Caco-2 (cell line): ENCODE measurements at places on chromosomes 3 and 15. TPM values are rescaled to one million over a fixed set of nuclear protein-coding genes. Genes with fewer than 3 reads are reported as not detected.
A peak's percentile ranks its signal among the peaks of the same experiment; 100 is the strongest.

DNA sequence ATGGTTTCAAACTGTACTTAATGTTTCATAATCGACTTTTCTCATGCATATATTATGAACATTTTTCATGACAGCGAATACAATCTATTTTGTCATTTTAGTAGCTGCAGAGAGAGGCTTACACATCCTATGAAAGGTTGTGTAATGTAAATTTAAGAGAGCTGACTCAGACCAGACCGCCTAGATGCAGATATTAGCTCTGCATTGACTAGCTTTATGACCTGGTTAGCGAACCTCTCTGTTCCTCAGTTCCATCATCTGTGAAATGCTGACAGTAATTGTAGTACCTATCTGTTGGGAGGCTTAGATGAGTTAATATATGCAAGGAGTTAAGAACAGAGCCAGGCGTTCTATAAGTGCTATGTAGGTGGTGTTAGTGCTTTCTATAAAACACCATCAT lies 116.2 kb upstream of the RASGRP1 start:
- no peak for DNase-seq

Gene ONECUT1
- 0.53 and 0.68 TPM in 2 replicates for total RNA-seq

Gene SERINC4
- total RNA-seq: 0.21 and 0.23 TPM in 2 replicates

DNA sequence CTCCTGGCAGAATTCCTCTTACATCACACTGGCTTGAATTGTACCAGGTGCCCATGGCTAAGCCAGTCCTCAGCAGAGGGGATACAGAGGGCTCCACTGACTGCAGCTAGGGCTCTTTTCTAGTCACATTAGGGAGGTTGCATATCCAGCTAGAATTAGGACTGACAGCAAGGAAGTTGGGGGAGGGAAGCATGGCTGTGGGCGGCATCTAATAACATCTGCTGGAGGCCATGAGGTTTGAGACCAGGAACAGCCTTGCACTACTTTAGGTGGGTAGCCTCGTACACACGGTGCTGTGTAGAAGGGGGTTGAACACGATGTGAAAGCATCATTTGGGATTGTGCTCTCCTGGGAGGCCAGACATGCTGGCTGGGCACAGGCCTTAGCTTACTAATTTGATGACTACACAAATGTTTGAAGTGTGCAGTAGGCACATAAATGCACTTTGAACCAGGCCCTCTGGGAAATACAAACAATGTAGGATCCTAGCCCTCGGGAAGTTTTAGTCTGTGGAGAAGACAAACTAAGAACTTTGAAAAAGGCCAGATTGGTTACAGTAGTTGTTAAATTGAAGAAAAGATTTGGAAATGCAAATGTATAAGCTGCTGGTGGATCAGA lies 30.2 kb downstream of the CHCHD6 start:
- DNase-seq: no peak

DNA sequence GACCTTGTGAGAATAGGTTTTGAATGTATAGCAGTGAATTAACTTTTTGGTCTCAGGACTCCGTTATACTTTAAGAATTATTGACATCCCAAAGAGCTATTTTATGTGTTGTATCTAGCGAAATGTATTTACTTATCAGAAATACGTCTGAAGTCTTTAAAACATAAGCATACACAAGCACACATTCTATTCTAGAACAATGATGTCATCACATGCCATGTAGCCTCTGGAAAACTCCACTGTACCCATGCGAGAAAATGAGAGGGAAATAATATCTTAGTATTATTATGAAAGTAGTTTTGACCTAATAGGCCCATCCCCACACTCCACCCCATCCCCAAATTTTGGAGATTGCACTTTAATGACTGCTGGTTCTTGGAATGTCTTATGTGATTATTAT lies 1.5 kb downstream of the POLR2M start:
- DNase-seq: no peak

GRCh38 chr3:192413461-192413860 lies 313.9 kb downstream of the FGF12 start:
- no peak for DNase-seq

Gene PODXL2
- total RNA-seq: 39.1 and 43.0 TPM in 2 replicates

Gene FBXO40
- total RNA-seq: not detected in 2 replicates

DNA sequence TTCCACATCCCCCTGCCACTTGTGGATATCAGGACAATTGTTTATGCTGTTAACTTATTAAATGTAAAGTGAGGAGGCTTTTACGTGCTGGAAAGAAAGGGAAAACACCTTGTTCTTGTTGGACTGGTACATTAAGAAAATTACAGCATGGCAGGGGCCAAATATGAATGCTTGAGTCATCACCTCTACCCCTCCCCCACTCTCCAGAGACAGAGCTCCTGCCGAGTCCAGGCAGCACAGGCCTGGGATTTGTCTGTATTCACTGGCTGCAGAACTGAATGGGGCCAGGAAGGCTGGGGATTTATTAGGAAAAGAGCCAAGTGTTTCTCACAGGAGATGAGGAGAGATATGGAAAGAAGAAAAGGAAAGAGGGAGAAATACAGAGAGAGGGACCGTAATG lies 308.9 kb downstream of the EPHB1 start:
- DNase-seq: no peak

- no peak for DNase-seq
Observed at GRCh38 chr3:46122091-46122490, 86.0 kb downstream of the CCR1 start.

Gene EIF5A2
- 16.1 and 16.6 TPM in 2 replicates for total RNA-seq

GRCh38 chr15:27330326-27330725 lies 359.3 kb downstream of the GABRG3 start:
- DNase-seq: no peak

DNA sequence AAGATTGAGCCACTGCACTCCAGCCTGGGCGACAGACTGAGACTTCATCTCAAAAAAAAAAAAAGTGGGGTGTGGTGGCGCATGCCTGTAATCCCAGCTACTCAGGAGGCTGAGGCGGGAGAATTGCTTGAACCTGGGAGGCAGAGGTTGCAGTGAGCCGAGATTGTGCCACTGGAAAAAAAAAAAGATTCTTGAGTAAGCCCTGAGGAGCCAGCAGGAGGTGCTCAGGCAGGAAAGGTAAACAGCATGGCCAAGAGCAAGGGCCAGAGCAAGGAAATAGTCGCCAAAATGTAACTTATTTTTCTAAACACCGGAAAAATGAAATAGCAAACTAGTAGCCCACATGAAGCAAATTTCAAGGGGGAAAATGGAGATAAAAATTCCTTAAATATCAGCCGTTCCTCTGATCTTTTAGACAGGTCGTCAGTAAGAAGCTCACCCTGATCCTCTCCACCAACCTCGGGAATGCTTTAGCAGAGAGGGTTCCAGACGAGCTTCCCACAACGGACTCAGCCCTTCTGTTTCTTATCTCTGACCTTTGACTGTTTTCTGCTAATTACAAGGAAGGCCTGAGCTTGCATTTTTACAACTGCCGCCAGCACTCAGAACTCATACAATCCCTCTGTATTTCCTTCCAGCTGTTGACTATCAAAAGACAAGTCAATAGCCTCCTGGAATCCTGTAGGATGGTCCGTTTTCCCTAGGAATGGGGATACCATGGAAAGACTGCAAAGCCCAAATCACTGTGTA lies 45.0 kb upstream of the AKAP13 start:
- peak; percentile 59 for DNase-seq

DNA sequence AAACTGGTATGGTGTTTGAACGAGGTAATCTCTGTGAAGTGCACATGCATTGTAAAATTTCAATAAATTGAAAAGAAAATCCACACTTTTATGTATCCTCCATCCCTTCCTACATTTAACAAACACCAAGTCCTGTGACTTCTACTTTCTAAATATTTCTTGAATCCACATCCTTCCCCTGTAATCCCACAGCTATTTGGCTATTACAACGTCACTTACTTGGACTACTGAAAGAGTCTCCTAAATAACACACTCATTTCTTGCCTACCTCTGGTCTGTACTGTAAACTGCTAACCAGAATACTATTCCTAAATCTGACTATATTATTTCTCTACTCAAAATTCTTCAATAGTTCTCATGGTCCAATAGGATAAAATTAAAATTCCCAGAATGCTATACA lies 176.1 kb downstream of the NEK10 start:
- no peak for DNase-seq

DNA sequence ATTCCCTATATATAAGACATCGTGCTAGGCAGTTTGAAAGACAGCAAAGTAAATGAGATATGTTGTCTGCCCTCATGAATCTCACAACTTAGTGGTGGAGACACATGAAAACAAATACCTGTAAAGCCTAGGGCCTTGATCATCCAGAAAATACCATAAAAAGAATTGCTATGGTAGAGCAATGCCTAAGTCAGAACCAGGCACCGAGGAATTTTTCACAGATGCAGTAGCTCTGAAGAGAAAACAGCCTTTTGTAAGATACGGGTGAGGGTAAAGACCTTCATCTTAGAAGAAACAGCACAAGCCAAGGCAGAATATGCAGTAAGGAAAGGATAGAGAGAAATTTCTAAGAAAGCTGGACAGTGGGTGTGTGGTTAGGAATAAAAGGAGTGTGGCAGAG lies 36.1 kb downstream of the CD200R1L start:
- no peak for DNase-seq

- no peak for DNase-seq
Observed at GRCh38 chr15:61545763-61546162, 316.7 kb upstream of the RORA start.

DNA sequence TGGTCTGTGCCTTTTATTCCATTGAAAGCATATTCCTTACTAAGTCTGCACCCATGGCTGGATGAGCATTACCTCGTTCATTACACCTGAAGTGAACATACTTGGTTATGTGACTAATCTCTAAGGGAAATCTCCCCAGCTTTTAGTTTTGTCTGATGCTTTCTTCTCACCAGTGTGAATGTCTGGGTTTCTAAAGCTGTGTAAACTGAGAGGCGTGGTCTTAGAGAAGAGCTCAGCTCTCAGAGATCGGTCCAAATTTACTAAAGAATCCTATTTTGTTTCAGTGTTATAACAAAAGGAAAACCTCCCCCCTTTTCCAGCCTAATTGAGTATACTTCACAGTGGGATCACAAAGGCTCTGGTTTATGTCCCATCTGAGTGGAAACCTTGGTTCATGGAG lies 352.3 kb downstream of the PTPRG start:
- DNase-seq: no peak

GRCh38 chr3:126310816-126311215 lies 46.4 kb downstream of the KLF15 start:
- DNase-seq: no peak

DNA sequence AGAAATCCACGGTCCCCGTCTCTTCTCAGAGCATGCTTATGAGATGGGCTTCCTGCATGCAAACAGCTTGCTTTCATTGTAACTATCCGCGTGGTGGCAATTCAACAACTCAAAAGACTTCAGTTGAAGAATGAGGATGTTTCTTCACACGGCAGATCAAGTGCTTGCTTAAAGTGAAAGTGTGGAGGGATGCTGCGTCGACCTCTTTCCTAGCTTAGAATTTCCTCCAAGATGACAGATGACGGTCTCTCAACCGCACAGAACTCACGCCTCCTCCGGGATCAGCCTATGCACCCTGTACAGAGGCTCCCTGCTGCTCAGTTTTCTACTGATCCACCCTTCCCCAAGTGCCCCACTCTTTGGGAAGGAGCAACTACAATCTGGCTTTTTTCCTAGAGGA lies 47.8 kb downstream of the PCSK6 start:
- DNase-seq: no peak

DNA sequence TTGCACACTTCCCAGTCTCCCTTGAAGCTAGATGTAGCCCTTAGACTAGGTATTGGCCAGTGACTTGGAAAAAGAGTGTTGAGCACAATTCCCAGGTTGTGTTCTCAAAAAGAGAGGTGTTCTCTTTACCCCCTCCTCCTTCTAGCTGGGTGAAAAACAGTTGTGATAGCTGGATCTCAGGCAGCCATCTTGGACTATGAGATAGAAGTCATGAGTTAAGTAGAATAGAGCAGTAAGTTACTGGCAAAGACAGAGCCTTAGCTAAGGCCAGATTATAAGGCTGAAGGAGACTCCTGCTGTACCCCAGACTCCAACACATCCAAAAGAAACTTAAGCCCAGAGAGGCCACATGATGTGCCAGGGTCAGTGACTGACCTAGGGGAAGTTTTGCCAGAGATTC lies 8.1 kb upstream of the STRA6 start:
- no peak for DNase-seq

DNA sequence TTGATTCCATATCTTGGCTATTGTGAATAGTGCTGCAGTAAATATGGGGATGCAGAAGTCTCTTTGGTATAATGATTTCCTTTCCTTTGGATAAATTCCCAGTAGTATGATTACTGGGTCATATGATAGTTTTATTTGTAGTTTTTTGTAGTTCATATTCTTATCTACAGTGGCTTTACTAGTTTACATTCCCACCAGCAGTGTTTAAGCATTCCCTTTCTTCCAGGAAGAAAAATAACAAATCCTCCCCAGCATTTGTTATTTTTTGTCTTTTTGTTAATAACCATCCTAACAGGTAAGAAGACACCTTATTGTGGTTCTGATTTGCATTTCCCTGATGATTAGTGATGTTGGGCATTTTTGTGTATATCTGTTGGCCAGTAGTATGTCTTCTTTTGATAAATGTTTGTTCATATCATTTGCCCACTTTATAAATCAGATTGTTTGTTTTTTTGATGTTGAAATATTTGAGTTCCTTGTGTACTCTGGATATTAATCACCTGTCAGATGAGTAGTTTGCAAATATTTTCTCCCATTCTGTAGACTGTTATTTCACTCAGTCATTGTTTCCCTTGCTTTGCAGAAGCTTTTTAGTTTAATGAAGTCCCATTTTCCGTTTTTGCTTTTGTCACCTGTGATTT lies 163.3 kb upstream of the THRB start:
- no peak for DNase-seq

DNA sequence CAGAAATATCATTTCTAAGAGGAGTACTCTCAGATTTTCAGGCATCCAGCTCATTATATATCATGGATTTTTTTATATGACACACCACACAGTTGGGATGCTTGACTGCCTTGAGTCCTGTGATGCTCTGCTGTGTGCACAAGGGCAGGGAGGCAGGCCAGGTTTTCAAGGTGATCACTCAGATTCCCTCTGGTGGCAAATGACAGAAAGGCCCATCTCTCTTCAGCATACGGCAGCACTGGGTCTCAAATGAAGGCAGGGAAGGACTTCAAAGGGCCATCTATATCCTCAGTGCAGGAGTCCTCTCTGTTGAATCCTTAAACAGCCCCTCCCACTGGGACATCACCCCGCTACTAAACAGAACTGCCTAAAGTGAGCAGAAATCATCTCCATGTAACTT lies 54.8 kb upstream of the MYO5C start:
- DNase-seq: no peak

Gene LDHAL6B
- not detected in 2 replicates for total RNA-seq

GRCh38 chr3:177934001-177934891 lies 602.0 kb upstream of the KCNMB2 start:
- peak; percentile 36 for DNase-seq

GRCh38 chr15:25733036-25733855 lies 129.9 kb downstream of the ATP10A start:
- DNase-seq: no peak

GRCh38 chr3:38840987-38841386 lies 25.0 kb upstream of the SCN10A start:
- no peak for DNase-seq
